ENCODE measurements at places on chromosomes 12 and 14. TPM values are rescaled to one million over a fixed set of nuclear protein-coding genes. Genes with fewer than 3 reads are reported as not detected.
A peak's percentile ranks its signal among the peaks of the same experiment; 100 is the strongest.

NFE2 gene
- 0.28 TPM for total RNA-seq

- DNase-seq = peak; percentile 90
Measured at GRCh38 chr12:120119271-120119973, 2.9 kb upstream of the RAB35 start.

DNA sequence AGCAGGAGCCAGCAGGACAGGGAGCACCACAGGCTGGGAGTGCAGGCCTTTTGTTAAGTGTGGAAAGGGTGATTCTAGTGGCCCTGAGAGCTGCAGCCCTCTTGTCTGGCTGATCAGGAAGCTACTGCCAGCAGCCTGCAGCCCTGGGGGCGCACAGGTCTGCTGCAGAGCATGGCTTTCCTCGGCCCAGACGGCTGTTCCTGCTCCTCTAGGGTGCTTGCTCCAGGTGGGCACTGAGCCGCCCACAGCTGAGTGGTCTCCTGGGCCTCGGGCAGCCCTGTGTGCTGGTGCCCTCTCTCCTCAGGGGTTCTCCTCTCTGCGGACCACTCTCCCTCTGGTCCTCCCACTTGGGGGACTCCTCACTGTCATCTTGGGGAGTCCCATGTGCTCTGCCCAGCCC, 18.9 kb downstream of the CCDC88C start:
- DNase-seq = no peak

- DNase-seq = no peak
Measured at GRCh38 chr12:12156828-12157227, 86.1 kb downstream of the BCL2L14 start.

- DNase-seq = no peak
Measured at GRCh38 chr12:116630762-116631161, 71.6 kb downstream of the MAP1LC3B2 start.

GRCh38 chr14:51367600-51367931, 127.5 kb downstream of the TMX1 start:
- peak; percentile 83 for DNase-seq

- DNase-seq = no peak
Measured at GRCh38 chr14:36654794-36655381, 6.8 kb upstream of the PAX9 start.

GRCh38 chr14:65790172-65790815, 377.8 kb downstream of the FUT8 start:
- no peak for DNase-seq

DNA sequence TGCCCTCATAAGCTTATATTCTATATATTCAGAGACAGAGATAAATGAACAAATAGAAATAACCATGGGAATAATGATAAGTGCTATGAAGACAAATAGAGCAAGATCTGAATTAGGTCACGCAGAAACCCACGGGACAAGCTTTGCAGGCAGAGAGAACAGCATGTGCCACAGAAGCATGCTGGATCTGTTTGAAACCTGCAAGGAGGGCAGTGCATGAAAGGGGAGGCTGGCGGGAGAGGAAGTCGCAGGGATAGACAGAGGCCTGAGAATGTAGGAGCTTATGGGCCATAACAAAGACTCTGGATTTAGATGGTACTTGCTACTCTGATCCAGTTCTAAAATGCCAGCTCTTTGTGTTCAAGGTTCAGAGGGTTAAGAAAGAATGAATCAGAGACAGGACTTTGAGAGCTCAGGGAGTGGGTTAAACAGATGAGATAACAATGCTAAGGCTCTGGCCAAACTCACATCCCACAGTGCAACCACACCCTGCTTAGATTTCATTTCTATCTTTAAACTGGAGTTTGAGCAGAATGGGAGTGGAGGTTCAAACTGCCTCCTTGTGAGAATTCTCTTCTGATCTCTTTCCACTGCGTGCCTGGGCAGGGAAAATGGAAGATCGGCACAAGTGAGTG, 49.2 kb upstream of the PPP1R12A start:
- DNase-seq = peak; percentile 48

DNA sequence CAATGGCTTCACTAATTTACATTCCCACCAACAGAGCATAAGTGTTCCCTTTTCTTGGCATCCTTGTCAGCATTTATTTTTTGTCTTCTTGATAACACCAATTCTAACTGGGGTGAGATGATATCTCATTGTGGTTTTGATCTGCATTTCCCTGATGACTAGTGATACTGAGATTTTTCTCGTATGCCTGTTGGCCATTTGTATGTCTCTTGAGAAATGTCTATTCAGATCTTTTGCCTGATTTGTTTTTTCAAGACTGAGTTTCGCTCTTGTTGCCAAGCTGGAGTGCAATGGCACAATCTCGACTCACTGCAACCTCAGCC, 4.7 kb upstream of the PLD4 start:
- DNase-seq = no peak

DNA sequence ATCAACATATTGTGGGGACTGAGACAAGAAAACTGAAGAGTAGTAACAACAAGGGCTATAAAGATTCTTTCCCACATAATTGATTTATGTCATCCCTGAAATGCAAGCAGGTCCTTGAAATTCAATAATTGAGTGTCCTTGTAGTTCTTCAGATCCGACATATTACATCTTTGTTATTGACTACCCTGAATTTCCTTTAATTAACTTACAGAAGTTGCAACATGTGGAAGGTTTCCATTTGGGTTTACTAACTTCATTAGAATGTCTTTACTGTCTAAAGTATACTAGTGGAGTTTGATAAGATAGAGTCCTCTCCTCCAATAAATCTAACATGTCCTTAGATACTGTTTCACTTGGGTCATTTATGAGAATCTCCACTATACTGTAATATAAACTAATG, 951.8 kb downstream of the SLC6A15 start:
- no peak for DNase-seq

TAS2R42 gene
- not detected for total RNA-seq

GRCh38 chr12:87812681-87813080, 216.5 kb downstream of the C12orf50 start:
- no peak for DNase-seq

DNA sequence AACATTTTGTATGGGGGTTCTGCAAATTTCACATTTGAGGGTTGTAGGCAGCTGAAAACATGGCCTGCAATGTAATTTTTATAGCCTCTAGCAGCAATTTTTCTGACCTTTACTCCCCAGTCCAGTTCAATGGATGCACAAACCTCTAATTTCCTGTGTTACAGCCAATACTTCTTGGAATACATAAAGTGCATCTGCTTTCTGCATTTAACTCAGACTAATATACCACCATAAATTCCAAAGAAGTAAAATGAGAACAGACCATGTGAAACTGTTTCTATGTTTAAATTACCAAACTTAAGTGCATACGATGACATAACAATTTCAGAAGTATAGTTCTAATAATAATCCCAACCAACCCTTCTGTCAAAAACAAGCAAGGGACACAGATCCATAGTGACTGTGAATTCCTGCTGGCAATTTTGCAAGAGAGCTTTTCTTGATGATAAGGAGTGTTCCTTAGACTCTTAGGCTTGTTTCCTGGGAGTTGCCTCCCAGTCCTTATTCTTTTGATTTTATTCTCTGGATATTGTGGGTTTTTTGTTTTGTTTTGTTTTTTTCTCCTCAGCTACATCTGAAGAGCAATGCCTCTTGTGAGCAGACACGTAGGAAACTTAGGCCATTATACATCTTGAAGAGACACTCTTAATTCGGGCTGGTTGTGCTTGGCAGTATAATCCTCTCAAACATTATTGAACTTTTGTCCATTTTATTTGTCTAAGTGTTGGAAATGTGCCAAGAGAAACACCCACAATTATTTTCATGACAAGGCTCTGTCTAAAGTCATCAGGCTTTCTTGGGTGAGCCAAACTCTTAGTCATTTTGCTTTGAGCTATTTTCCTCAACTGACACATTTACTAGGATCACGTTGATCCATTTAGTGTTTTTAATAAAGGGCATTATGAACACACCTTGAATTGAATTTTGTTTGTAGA, 51.3 kb upstream of the RERGL start:
- no peak for DNase-seq

- no peak for DNase-seq
Measured at GRCh38 chr14:56996721-56997399, 186.6 kb upstream of the OTX2 start.

DNA sequence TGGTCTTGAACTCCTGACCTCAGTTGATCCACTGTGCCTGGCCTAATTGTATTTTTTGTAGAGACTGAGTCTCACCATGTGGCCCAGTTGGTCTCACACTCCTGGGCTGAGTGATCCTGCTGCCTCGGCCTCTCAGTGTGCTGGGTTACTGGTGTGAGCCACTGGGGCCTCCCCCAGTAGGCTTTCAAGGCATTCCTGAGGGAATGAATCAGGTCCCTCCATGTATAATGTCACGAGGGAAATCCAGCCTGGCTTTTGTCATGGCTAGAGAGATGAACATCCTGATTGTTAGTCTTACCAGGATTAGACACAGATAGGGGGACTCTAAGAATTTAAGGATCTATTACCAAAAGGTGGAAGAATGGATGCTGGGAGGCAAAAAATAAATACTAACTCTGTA, 51.9 kb downstream of the CPSF2 start:
- peak; percentile 66 for DNase-seq

GRCh38 chr14:88209273-88209672, 113.8 kb downstream of the KCNK10 start:
- no peak for DNase-seq

GPRC5A gene
- total RNA-seq = 49.7 TPM

DNA sequence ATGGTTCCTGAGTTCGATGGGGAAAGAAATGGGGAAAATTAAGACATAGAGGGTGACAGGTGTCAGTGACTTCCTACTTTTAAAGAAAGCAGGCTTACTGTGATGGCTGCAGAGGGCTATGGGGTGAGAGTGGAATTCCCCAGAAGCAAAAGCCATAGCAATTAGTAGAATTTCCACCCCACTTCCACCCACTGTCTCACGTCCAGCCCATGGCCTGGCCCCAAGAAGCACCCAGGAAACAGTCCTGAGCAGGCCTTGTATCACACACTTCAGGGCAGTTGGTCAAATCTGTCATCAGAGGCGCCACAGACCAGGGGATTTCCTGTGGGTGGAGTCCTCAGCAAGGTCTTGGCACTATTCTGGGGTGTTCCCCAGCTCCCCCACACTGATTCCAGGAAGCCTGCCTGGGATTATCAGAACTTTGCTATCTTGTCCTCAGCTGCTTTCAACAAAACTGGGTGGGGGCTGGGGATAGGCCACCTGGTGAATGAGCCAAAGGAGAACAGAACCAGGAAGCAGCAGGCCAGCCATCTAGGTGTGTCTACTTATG, 120.1 kb upstream of the CCND2 start:
- DNase-seq = no peak

Measured in IMR-90 (cell line).